HFFc6 (cell line): ENCODE measurements at places on chromosomes 16 and 17.

- peak; percentile 62 for DNase-seq
Measured at GRCh38 chr17:6608321-6608720, 32.2 kb downstream of the KIAA0753 start.

- no peak for DNase-seq
Measured at GRCh38 chr16:21643785-21644184, 8.6 kb downstream of the IGSF6 start.

- DNase-seq, result no peak
Measured at GRCh38 chr17:79806446-79806760, 9.5 kb upstream of the CBX8 start.

- DNase-seq, result peak; percentile 45
Measured at GRCh38 chr17:67474081-67474661, 97.1 kb downstream of the PITPNC1 start.

DNA sequence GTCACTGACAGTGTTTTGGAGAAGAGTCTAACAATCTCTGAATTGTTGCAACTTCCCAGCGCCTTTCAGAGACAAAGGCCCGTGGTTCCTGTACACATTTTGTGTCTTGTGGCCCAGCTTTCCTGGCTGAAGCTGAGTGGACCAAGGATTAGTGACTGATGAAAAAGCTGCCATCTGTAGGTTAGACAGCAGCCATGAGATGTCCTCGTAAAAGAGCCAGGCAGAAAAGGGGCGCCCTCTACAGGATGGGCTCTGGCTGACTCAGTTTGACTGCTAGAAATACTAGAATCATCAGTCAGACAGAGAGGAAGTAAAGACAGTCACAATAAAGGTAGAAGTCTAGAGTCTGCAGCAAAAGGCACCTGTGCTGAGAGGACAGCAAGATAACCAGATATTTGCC is 26.5 kb upstream of the NF1 start:
- peak; percentile 47 for DNase-seq

DNA sequence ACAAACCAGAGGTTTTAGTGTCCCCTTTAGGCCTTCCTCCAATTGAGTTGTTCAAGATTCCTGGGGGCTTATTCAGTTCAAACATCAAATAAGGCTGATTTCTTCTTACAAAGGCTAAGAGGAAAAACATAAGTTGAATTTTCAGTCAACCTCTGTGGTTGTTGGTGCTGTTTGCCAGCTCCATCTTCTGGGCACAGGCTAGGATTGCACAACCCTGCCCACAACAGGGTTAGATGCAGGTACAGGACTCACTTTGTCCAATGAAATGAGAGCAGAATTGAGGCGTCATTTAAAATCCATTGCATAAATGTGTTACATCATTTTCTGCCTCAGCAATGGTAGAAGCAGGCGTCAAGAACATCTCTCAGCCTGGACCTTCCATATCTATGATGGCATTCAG is 173.3 kb downstream of the PMP22 start:
- DNase-seq, result no peak

DNA sequence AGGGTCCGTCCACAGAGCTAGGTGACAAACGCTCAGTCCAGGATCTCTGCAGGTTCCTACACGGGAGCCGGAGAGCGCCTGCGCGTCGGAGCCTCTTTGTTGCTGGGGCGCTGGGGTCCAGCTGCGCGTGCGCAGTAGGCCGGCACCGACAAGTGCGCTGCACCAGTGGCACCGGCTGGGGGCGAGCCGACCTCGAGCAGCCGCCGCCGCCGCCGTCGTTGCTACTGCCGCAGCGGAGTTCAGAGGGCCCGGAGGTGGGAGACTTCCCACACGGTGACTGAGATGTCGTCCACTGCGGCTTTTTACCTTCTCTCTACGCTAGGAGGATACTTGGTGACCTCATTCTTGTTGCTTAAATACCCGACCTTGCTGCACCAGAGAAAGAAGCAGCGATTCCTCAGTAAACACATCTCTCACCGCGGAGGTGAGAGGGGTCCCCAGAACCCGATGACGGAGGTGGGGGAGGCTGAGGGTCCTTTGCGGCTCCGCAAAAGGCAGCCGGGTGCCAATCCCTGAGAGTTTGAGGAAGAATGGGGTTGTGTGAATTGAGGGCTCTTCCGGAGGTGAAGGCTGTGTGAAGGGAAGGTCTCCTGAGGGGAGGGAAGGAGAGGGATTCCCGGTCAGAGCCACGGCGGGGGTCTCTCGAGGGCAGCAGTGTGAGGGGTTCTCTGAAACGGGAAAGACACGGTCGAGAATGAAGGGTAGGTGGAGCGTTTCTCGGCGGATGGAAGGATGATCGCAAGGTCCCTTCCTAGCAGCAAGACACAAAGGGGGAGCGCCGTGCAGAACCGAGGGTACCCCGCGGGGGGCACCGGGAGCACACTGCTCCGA is at the start of gene GDPD1:
TSS of gene GDPD1 (plus strand) at position 184 of the 831 bp plus-strand sequence. CDS start at position 283, 99 bp downstream.
- DNase-seq, result peak; percentile 88

- DNase-seq, result no peak
Measured at GRCh38 chr17:82603981-82604448, 44.2 kb downstream of the WDR45B start.

GRCh38 chr17:73140566-73140965 is 24.2 kb upstream of the SSTR2 start:
- DNase-seq, result no peak

DNA sequence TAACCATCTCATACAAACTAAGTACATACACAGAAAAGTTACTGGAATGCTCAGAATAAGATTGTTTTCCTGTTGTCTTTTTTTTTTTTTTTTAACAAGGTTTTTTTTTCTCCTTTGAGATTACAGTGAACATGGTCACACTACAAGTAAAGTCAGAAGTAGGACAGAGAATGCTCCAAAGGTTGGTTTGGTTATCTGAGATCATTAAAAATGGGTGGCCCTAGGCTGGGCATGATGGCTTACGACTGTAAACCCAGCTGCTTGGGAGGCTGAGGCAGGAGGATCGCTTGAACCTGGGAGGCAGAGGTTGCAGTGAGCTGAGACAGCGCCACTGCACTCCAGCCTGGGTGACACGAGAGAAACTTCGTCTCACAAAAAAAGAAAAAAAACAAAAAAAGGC is 6.9 kb upstream of the ST6GALNAC1 start:
- no peak for DNase-seq

GRCh38 chr17:31588034-31588433 is 196.6 kb downstream of the RAB11FIP4 start:
- DNase-seq, result no peak

GRCh38 chr16:78448658-78449271 is 349.3 kb downstream of the WWOX start:
- DNase-seq, result no peak

GRCh38 chr17:15442311-15443180 is 24.9 kb downstream of the CDRT4 start:
- DNase-seq, result no peak

- DNase-seq, result no peak
Measured at GRCh38 chr17:49112936-49113335, 19.6 kb upstream of the B4GALNT2 start.

DNA sequence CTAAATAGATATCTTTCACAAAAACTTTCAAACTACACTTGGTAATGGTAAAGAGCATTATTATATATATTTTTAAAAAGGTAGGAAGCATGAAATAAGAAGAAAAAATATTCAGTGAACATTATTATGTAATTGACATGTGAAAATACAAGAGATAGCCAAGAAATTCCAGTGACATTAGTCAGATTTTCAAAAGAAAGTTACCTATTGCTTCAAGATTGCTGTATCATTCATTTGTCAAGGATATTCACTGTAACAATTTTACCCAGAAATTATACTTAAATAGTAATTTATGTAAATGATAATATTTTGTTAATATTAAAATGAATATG is 350.2 kb downstream of the KIF2B start:
- DNase-seq, result no peak
